ENCODE measurements at places on chromosomes 1 and 21.

DNA sequence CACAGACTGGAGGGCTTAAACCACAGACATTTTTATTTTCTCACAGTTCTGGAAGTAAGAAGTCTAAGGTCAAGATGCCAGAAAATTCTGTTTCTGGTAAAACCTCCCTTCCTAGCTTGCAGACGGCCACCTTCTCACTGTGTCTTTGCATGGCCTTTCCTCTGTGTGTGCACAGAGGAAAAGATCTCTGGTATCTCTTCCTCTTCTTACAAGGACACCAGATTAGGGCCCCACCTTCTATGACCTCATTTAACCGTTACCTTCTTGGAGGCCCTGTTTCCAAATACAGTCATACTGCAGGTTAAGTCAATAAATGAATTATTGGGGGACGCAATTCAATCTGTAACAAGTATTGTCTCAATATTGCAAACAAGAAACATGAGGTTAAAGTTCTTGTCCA is 63.0 kb upstream of the PRDX6 start:
- DNase-seq, result no peak

DNA sequence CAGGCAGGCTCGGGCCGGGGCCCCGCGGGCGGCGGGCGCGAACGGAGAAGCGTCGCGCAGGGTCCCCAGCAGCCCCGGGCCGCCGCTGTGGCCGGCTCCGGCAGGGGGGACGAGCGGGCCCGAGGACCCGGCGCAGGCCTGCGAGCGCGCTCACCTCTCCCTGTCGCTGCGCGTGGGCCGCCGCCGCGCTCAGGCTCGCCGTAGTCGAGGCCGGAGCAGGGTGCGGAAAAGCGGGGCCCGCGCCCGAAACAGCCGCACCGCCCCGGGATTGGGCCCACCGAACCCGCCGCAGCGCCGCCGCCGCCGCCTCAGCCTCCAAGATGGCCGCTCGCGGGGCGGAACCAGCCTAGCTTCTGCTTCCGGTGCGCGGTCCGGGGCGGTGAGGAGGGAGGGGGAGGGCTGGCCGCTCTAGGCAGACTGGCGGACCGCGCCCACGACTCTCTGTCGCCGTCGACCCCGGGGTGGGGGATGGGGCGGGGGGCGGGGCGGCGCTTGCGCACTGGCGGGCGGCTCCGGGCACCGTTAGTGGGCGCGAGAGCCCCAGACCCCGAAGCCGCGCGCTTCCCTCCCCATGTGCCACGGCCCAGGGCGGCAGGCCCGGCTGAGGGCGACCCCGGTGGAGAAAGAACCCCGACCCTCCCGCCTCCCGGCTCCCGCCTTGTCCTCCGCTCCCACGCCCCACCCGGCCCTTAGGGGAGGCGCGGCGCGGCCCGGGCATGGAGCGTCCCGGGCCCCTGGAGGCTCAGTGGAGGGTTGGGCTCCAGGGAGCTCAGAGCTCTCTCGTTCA is at the start of gene UBE2J2:
Gene UBE2J2 (minus strand): TSS at position 343 of the 787 bp plus-strand sequence. CDS start 5,862 bp downstream, outside the sequence.
- DNase-seq, result peak; percentile 92

- no peak for DNase-seq
Measured at GRCh38 chr1:209021622-209022021, 561.9 kb upstream of the CAMK1G start.

- no peak for DNase-seq
Measured at GRCh38 chr1:208101661-208102431, 142.3 kb downstream of the PLXNA2 start.

DNA sequence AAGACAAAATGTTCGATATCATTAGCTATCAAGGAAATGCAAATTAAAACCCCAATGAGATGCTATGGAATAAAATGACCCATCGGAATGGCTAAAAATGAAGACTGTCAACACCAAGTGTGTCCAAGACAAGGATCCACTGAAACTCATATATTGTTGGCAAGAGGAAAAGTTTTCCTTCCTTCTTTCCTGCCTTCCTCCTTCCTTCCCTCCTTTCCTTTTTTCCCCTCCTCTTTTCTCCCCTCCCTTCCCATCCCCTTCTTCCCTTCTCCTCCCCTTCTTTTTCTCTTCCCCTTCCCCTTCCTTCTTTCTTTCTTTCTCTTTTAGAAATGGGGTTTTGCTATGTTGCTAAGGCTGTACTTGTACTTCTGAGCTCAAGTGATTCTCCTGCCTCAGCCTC is 64.2 kb upstream of the TENT5B start:
- no peak for DNase-seq

- DNase-seq, result no peak
Measured at GRCh38 chr21:25944672-25945213, 210.0 kb downstream of the GABPA start.

- DNase-seq, result no peak
Measured at GRCh38 chr1:193143285-193143684, 21.5 kb downstream of the CDC73 start.

DNA sequence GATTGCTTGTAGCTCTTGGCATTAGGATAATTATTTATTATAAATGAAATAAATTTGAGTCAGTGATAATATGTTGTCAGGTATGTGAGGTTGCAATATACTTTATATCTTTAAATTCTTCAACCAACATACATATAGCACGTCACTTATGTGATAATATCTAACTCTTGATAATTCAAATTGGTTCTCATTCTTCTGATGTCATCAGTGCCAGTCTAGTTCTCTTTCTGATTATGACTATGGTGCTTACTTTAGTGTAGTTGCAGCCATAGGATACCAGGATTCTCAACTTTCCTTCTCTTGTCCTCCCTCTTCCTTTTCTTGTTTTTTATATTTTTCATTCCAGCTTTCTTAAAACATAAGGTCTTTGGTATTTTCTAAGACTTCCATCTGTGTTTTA is 34.8 kb upstream of the ATP6V1G3 start:
- DNase-seq, result no peak

DNA sequence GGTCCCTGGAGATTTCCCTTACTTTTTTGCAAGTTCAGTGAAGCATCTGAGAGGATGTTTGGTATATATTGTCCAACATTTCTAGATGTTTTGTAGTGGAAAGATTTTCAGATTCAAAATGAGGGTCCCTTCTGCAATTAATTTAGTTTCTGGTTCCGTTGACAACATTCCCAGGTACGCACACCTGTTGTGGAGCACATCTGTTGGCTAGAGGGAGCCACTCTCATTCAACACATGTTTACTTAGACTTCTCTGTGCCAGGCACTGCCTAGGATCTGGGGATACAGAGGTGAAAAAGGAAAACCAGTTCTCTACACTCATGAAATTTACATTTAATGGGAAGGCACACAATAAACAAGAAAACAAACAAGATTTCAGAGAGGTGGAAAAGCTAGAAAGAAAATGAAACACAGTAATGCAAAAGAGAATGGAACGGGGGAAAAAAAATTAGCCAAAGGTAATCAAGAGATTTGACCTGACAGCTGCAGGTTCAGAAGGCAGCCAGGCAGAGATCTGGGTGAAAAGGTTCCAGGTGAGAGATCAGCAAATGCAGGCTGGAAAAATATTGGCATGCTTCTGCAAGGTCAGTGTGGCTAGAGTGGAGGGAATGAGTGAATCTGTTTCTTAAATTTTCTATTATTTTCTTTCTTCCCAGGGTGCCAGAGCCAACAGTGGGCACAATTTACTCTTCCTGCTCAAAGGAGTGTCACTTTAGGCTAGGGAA is 48.4 kb upstream of the KAZN start:
- no peak for DNase-seq

GRCh38 chr1:111789666-111790316 is 34.1 kb downstream of the DDX20 start:
- DNase-seq, result no peak

DNA sequence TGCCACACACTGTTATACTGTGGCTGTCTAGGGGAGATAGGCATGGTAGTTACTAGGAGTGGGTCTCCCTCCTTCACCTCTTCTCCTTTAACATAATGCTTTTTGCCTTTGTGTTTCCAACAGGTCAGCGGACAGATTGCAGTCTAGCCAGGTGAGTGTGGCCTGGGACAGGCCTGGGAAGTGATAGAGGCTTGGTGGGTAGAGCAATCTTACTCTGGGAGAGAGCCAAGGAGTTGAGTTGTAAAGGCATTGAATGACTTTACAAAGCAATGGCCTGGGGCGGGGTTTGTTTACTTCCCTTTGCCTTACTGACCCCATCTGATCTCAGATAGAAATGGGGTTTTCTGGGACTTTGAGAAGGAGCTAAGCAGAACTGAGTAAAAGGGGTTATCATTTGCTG is 51.0 kb upstream of the IKBKE start:
- DNase-seq, result no peak

GRCh38 chr1:153860285-153860684 is 62.5 kb downstream of the GATAD2B start:
- no peak for DNase-seq

DNA sequence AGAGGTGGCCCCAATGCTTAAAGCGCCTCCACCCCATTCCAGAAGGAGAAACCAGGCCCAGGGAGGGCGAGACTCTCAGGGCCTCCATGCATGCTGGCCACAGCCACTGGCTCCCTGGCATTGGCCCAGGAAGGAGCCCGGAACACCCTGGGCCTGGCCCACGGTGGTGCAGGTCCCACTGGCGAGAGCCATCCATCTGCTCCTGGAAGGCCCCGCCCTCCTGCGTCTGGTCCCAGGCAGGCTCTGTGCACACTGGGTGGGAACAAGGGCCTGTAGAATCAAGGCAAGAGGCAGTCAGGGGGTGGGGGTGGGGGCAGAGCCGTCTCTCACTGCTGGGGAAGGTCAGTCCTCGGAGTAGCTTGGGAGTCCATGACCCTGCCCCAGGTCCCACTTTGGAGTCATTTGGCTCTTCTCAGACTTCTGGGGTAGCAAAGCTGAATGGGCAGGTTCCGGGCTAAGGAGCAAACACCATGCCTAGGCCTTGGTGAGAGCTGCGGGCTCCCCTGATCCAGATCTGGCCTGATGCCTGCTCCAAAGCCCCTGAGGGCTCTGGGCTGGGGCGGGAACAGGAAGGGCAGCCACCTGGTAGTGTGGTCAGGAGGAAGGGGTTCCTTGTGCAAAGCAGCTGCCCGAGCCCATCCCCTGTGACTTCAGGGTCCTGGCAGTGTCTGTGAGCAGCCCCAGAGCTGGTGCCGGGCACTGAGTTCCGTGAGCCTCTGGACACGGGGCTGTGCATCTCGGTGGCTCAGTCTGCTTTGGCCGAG is 107.0 kb upstream of the ARHGEF16 start:
- no peak for DNase-seq

DNA sequence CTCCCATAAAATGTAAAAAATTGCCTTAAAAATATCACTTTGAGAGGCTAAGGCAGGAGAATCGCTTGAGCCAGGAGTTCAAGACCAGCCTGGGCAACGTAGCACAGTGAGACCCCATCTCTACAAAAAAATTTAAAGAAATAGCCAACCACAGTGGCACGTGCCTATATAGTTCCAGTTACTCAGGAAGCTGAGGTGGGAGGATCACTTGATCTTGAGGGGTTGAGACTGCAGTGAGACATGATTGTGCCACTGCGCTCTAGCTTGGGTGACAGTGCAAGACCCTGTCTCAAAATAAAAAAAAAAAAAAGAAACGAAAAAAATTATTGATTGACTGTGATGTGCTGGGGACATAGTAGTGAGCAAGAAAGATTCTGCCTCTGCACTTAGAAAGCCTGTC is 38.4 kb downstream of the PKN2 start:
- no peak for DNase-seq

- no peak for DNase-seq
Measured at GRCh38 chr1:21674957-21675356, 5.8 kb upstream of the RAP1GAP start.

DNA sequence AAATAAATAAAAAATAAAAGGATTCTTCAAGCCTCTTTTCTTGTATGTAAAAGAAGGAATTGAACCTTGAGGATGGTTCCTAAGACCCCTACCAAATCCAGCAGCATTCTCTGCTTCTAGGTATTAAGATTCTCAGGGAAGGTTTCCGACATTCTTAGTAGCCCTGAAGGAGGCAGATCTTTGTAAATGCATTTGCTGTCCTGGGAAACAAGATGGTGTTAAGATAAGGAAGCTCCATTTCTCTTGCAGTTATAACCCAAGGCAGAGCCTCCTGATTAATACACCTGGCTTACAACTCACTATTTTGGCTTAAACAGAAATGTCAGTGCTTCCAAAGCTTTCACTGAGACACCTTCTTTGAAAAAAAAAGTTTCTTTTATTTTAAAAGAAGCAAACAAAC is 393.8 kb downstream of the DISC1 start:
- no peak for DNase-seq

DNA sequence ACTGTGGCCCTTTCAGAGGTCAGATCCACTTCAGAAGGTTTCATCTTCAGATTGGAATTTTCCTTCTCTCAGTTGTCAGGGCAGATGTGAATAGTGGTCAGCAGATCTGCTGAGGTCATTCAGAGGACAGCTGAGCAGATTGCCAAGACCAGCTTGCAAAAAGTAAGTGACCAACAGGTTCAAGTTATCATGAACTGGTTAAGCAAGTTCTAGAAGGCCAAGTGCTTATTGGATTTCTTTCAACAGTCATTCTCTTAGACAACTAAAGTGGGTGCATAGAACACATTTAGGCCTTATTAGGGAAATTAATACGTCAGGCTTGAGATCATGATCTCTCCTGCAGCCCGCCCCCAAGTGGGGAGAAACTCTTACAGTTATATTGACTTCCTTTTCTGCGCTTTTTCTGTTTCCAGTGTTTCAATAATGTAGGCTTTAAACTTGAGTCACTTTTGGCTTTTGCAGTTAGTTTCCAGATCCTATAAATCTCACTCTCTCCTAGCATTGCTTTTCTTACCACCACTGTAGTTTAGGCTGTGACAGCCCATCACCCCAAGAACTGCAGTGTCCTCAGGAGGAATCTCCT is 96.4 kb downstream of the C1orf21 start:
- DNase-seq, result no peak

DNA sequence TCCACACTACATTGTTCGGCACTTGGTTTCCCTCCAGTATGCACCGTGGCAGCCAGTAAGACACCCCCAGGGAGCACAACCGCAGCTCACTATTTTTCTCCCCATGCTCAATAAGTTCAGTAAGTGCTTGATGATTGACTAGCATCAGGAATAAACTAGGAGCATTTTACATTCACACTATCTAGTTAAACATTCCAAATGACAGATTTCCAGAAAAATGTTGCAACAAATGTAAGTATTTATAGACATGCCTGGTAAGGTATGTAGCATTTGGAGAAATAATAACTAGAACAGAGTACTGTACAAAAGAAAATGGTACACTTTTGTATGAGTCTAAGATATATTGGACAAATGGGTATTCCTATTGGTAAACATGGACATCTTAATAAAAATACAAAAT is 92.9 kb downstream of the SLC45A1 start:
- no peak for DNase-seq

GRCh38 chr1:171988243-171988885 is 147.1 kb downstream of the DNM3 start:
- DNase-seq, result no peak

- DNase-seq, result peak; percentile 31
Measured at GRCh38 chr1:198788561-198789064, 149.8 kb downstream of the PTPRC start.

- DNase-seq, result no peak
Measured at GRCh38 chr1:51341876-51342496, 11.6 kb upstream of the TTC39A start.

- DNase-seq, result no peak
Measured at GRCh38 chr1:193614817-193615216, 428.4 kb upstream of the B3GALT2 start.

DNA sequence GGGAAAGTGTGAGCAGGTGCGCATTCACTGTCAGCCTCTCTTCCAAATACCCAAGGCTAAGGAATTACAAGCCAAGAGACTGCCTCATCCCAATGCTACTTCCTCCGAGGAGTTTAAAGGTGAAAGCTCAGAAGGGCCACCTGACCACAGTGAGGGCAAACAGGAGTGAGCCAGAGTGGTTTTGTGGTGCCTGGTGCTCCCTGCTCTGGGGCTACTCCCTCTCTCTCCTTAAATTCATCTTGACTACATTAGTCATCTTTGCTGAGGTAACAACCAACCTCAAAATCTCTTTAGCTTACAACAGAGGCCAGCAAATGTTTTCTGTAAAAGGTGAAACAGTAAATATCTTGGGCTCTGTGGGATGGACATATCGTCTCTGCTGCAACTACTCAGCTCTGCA is 14.2 kb upstream of the ZBTB8A start:
- no peak for DNase-seq

All from CD4-positive, alpha-beta T cell treated with Interferon alpha-2 for 1 hour (primary cell).